Type B pancreatic cell (in vitro differentiated cells): ENCODE measurements at places on chromosomes 6 and 20. TPM values are rescaled to one million over a fixed set of nuclear protein-coding genes. Genes with fewer than 3 reads are reported as not detected.

- H3K4me3 ChIP-seq, result no peak overlapping the region
- no peak for DNase-seq
- H3K36me3 ChIP-seq, result no peaks in the 10 kb centered on the region
- no peak overlapping the region for H3K27ac ChIP-seq
- H3K27me3 ChIP-seq, result no peaks in the 10 kb centered on the region
Measured at GRCh38 chr20:6886065-6886729, 118.7 kb downstream of the BMP2 start.

- H3K4me3 ChIP-seq, result no peak overlapping the region
- no peak overlapping the region for H3K27ac ChIP-seq
- no peaks in the 10 kb centered on the region for H3K4me1 ChIP-seq
- DNase-seq, result no peak
- H3K36me3 ChIP-seq, result no peaks in the 10 kb centered on the region
- no peaks in the 10 kb centered on the region for H3K27me3 ChIP-seq
Measured at GRCh38 chr6:165167311-165167710, 142.1 kb downstream of the C6orf118 start.

GRCh38 chr20:32483351-32484224 lies 101.5 kb downstream of the NOL4L start:
- no peaks in the 10 kb centered on the region for H3K36me3 ChIP-seq
- H3K27ac ChIP-seq, result peak overlapping the region; percentile 80
- H3K27me3 ChIP-seq, result peaks cover 4% of the 10 kb centered on the region

GRCh38 chr6:28486533-28486932 lies 29.1 kb downstream of the GPX6 start:
- DNase-seq, result no peak
- H3K27ac ChIP-seq, result no peak overlapping the region
- peaks cover 14% of the 10 kb centered on the region for H3K4me1 ChIP-seq
- peaks cover 34% of the 10 kb centered on the region for H3K27me3 ChIP-seq
- H3K36me3 ChIP-seq, result no peaks in the 10 kb centered on the region

TNNC2 gene
- total RNA-seq, result 2.1 TPM in 1 of 2 replicates, not detected in the other

SPO11 gene
- not detected in 2 replicates for total RNA-seq

DNA sequence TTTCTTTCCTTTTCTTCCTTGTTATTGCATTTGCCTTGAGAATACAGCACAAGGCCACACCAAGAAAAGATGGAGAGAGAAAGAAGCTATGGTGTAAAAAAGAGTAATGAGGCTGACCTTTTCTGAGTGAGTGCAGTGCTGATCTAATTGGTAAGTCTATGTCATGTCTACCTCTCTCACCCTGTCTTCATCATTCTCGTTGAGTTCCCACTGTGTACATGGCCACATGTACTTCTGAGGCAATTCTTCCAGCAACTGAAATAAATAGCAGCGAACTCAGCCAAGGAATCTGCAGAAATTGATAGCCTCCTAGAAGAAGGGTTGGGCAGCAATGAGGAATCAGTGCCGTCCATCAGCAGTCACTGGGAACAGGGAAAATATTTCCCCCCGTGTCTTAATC lies 367.2 kb upstream of the SPTLC3 start:
- peaks cover 3% of the 10 kb centered on the region for H3K27me3 ChIP-seq
- H3K4me3 ChIP-seq, result no peak overlapping the region
- no peaks in the 10 kb centered on the region for H3K36me3 ChIP-seq
- H3K27ac ChIP-seq, result no peak overlapping the region
- peaks cover 12% of the 10 kb centered on the region for H3K4me1 ChIP-seq
- no peak for DNase-seq

DNA sequence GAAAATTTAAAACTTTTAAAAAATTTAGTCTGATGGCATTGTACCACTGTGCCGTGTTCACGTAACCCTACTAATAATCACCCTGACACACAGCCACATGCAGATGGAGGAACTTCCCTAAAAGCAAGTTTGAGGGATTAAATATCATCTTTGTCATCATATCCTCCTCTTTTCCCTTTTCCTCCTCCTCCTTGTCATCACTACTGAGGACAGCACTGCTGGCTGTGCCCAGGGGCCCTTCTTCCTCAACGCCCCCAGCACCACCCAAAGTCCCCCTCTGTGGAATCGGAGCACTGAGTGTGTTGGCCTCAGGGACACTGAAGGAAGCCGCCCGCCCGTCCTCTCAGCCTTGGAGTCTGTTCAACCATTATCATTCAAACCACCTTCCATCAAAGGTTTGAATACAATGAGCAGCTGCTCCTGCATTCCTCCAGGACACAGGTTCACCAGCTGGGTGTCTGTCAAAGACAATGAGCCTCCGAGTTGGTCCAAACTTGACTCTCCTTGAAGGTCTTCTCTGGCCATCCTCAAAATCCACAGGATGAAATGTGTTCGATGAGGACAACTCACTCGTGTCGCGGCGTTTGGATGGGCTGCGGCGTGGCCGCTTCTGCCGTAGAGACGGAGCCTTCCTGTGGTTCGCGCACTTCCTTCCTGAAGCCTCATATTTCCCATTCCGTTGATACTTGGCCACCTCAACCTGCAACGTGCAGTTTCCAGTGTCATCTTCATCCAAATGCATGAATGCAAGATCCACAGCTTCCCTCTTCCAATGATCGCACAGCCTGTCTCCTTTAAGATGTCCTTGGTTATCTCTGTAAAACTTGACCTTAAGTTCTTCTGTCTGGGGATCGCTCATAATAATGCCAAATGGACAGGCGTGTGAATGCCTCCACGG lies 23.3 kb downstream of the NQO2 start:
- no peaks in the 10 kb centered on the region for H3K27me3 ChIP-seq
